ENCODE measurements at places on chromosomes 7 and 10.

DNA sequence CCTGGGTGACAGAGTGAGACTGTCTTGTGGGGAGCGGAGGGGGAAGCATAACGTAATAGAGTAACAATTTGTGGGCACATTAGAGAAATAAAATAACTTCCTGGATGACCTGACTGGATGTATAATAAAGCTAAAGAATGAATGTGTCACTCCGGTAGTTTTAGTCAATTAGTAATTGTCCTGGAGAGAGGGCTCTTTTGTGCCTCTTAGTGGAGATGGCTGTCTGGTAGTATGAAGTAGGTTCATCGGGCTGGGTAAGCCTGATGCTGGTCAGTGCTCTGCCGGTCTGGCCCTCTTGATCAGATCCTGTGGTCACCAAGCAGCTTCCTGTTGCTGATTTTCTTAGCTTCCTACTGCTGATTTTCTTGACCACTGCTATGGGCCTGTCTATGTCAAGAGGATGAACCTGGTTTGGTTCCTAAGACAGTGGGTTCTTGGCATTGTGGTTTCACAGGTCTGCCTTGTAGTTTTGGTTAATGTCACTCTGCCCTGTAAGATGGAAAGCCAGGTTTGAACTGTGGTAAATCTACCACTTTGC is 34.1 kb downstream of the ZRANB1 start:
- DNase-seq = peak; percentile 52

DNA sequence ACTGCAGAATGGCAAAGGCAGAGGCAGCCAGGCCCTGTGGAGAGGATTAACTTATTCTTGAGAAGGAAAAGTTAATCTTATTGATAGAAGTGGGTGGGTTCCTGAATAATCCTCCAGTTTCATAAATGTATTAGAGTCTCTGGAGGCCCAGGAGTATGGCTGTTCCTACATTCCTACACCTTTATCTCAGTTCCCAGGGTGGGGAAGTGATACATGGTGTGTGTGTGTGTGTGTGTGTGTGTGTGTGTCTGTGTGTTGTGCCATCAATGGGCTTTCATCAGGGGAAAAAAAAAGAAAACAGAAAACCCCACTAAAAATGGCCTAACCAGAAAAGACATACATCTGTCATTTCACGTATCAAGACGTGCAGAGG is 22.0 kb upstream of the GSDME start:
- no peak for DNase-seq

DNA sequence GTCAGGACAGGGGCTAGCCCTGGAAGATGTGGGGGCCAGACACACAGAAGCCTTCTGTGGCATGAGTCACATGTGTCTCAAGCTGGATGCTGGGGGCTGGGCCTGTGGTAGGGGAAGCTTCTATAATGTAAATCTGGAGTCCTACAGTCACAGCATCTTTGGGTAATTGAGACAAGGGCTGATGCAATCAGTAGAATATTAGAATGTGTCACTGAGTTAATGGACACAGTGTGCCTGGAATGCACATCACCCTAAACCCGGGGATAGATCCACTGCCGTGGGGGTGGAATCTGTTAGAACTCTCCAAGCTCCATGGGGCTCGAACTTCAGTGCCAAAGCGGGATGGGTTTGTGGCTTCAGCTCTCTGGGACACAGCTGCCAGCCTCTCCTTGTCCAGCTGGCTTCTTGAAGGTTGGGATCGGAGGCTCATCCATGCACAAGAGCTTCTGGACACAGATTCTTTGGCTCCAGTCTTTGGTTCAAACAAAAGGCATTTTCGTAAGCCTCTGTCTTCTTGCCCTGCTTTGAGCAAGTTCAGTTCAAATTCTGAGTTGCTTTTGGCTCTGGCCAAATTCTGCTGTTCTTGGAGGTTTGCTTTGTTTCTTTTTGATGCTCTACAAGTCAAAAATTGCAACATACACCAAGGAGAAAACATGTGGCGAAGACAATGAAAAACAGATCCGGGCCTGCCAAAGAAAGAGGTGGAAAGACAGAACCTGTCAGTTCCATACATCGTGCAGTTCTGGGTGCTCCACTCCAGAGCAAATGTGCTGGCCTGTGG is 194.8 kb upstream of the ZNF32 start:
- DNase-seq = no peak

DNA sequence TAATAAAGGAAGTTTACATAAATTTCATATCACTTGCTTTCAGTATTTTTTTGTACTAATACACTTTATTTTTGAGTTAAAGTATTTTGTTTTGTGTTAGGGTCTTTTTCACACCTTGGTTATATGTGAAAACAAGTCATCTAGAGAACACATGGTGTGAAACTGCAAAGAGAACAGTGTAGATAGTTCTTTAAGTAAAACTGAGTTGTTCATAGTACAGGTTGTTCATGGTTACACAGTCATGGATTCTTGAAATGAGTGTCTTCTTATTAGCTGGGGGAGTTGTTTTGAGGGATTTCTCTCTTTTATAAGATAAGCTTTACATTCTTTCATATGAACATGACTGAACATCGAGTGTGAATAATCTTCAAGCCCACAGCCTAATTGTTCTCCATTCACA is 244.2 kb downstream of the THSD7A start:
- no peak for DNase-seq

GRCh38 chr7:93442478-93443224 is 131.9 kb downstream of the CALCR start:
- DNase-seq = no peak

- DNase-seq = no peak
Observed at GRCh38 chr10:29078919-29079318, 210.0 kb upstream of the LYZL1 start.

DNA sequence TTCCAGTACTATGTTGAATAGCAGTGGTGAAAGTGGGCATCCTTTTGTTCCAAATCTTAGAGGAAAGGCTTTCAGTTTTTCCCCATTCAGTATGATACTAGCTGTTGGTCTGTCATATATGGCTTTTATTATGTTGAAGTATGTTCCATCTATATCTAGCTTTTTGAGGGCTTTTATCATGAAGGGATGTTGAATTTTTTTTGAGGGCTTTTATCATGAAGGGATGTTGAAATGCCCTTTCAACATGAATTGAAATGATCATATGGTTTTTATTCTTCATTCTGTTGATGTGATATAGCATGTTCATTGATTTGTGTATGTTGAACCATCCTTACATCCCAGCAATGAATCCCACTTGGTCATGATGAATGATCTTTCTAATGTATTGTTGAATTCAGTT is 75.3 kb downstream of the KIF20B start:
- DNase-seq = no peak

All from pons (tissue), 1 donor.